Activated T-helper 2 cell treated with anti-CD3 and anti-CD28 coated beads, Interferon-gamma antibody, Interleukin-2, Interleukin-4, amounts not matched to agents 10 μg/mL and 5 μg/mL and 100 μg/mL, durations not matched to agents 14 hours and 24 hours and 36 hours (primary cell): ENCODE measurements at places on chromosomes 1 and 21. TPM values are rescaled to one million over a fixed set of nuclear protein-coding genes. Genes with fewer than 3 reads are reported as not detected.

- H3K36me3 ChIP-seq, result no peaks in the 10 kb centered on the region
- no peak for DNase-seq
- no peaks in the 10 kb centered on the region for H3K4me1 ChIP-seq
- H3K4me3 ChIP-seq, result no peak overlapping the region
- no peaks in the 10 kb centered on the region for H3K27me3 ChIP-seq
Observed at GRCh38 chr1:62841587-62842169, 57.7 kb downstream of the ATG4C start.

S100A9 gene
- total RNA-seq, result not detected in 2 replicates

- no peaks in the 10 kb centered on the region for H3K36me3 ChIP-seq
- no peaks in the 10 kb centered on the region for H3K27me3 ChIP-seq
- H3K4me3 ChIP-seq, result no peak overlapping the region
- H3K4me1 ChIP-seq, result peaks cover 5% of the 10 kb centered on the region
- H3K27ac ChIP-seq, result no peak overlapping the region
Observed at GRCh38 chr1:52669696-52670095, 28.5 kb downstream of the COA7 start.

- no peak overlapping the region for H3K27ac ChIP-seq
- H3K27me3 ChIP-seq, result peaks cover 4% of the 10 kb centered on the region
- H3K4me3 ChIP-seq, result no peak overlapping the region
- no peak for DNase-seq
Observed at GRCh38 chr21:41133874-41134522, 34.0 kb upstream of the BACE2 start.

GRCh38 chr1:226511296-226511695 is 37.3 kb upstream of the STUM start:
- H3K36me3 ChIP-seq, result no peaks in the 10 kb centered on the region
- no peak overlapping the region for H3K27ac ChIP-seq
- no peak overlapping the region for H3K4me3 ChIP-seq
